Caudate nucleus (tissue), 63 donors: ENCODE measurements at places on chromosomes 7 and 10.

GRCh38 chr7:90262438-90262837, 17.5 kb downstream of the CFAP69 start:
- DNase-seq: no peak

GRCh38 chr7:102061981-102062390, 224.7 kb upstream of the SH2B2 start:
- no peak for DNase-seq

DNA sequence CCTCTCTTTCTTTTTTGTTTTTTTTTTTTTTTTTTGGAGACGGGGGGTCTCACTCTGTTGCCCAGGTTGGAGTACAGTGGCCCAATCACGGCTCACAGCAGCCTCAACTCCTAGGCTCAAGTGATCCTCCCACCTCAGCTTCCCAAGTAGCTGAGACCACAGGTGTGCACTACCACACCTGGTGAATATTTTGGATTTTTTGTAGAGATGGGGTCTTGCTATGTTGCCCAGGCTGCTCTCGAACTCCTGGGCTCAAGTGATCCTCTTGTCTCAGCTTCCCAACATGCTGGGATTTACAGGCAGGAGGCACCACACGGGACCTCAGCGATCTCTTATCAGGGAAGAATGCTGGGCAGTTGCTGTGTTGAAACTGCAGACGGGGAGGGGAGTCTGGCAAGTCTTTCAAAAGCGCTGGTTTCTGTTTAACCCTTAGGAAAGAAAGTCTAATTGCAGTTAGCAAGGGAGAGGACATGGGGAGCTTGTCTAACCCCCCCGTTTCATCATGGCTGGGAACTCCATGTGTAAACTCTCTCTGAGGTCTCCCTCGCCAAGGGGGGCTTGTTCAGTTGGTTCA, 39.6 kb upstream of the LMTK2 start:
- no peak for DNase-seq

- DNase-seq: no peak
These were observed 57.5 kb upstream of the SP4 start for GRCh38 chr7:21370283-21370982.

- no peak for DNase-seq
These were observed 36.9 kb upstream of the CDHR3 start for GRCh38 chr7:105926131-105926530.

DNA sequence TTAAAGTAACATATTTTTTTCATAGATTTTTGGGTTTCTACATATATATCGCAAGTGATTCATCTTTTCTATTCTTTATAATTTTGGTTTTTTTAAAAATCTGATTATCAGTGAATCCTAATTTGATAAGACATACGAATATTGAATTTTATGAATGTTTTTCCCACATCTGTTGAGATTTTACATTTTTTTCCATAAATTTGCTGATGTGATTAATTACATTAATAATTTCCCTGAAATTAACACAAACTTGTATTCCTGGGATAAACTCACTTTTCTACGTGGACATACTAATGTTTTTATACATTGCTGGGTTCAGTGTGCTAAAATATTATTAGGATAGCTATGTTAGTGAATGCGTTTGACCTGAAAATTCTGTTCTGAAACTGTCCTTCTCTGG, 26.1 kb downstream of the DMTF1 start:
- DNase-seq: no peak

- DNase-seq: no peak
These were observed 238.5 kb upstream of the MAGI2 start for GRCh38 chr7:79692015-79692414.

DNA sequence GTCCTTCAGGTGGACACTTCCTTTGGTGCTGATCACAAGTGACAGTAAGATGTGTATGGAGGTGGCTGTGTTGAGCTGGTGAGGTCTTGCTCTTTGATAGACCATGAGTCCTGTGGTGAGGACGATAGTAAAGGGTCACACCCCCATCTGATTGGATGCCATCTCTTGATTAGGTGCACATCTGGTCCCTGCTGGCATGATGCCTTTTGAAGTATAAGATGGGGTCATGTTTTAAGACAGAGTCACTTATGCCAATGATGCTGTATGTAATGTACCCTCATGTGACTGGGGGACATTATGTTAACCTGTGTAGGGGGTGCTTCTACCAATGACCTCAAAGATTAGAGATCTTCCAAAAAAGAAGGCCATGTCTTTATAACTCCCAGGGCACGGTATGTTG, 644.6 kb downstream of the ACTR3B start:
- no peak for DNase-seq

DNA sequence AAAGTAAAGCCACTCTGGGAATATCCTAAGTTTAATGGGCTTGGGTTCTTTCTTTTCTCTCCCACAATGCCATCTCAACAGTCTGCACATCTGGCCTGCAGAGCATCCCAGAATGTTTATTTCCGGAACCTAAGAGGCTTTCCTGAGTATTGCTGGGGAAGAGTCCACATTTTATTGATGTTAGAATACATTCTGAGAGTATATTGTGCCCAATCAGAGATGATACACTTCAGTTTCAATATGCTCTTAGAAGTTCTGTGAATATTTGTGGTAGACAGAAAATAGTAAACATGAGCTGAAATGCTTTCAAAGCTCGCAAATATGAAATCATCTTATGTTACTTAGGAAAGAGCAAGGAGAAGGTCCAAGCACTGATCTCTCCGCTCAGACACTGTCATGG, 200.6 kb downstream of the TWIST1 start:
- DNase-seq: no peak
